ENCODE measurements at places on chromosomes 5 and 9.

DNA sequence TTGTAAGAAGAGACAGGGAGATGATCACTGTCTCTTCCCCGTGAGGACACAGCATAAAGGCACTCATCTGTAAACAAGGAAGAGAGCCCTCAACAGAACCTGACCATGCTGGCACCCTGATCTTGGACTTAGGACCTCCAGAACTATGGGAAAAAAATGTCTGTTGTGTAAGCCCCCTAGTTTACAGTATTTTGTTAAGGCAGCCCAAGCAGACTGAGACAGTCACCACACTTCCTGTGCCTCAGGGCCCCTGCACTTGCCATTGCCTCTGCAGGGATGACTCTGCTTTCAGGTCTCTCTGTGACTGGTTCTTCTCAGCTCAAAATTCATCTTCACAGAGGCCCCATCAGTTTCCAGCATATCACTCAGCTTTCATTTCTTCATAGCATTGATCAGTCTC, 372.1 kb downstream of the TLE1 start:
- H3K27ac ChIP-seq, result no peak overlapping the region
- no peak overlapping the region for H3K4me3 ChIP-seq

- H3K36me3 ChIP-seq, result peaks cover 3% of the 10 kb centered on the region
- no peak overlapping the region for H3K27ac ChIP-seq
- H3K4me3 ChIP-seq, result no peak overlapping the region
- peaks cover 22% of the 10 kb centered on the region for H3K4me1 ChIP-seq
- H3K27me3 ChIP-seq, result no peaks in the 10 kb centered on the region
- no peak for DNase-seq
These were observed 345.1 kb downstream of the SPATA31D1 start for GRCh38 chr9:82333671-82334070.

DNA sequence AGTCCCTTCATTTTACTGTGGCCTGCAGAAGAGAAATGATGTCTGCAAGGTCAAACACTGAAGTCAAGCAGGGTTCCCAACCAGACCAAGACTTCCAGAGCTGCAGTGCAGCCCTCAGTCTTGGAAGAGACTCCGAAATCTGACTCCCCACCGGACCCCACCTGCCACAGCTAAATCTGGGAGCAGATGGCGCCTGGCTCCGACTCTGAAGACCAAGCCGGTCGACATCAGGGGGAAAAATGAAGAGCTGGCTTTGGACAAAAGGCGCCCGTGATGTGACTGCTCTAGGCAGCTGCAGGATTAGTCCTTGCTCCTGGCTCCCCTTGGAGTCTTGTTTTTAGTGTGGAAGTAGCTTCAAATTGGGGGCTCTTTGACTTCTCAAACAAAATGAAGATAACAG, 72.4 kb upstream of the ZNF622 start:
- H3K4me1 ChIP-seq, result no peaks in the 10 kb centered on the region
- H3K27ac ChIP-seq, result no peak overlapping the region
- no peak overlapping the region for H3K4me3 ChIP-seq
- no peaks in the 10 kb centered on the region for H3K36me3 ChIP-seq

- H3K4me1 ChIP-seq, result peaks cover 18% of the 10 kb centered on the region
- H3K27me3 ChIP-seq, result peaks cover 91% of the 10 kb centered on the region
- H3K4me3 ChIP-seq, result peak overlapping the region; percentile 67
- H3K36me3 ChIP-seq, result no peaks in the 10 kb centered on the region
These were observed 4.8 kb upstream of the PITX1 start for GRCh38 chr5:135038813-135039270.

- DNase-seq, result no peak
- no peaks in the 10 kb centered on the region for H3K4me1 ChIP-seq
- no peak overlapping the region for H3K27ac ChIP-seq
- H3K27me3 ChIP-seq, result peaks cover 33% of the 10 kb centered on the region
- H3K4me3 ChIP-seq, result no peak overlapping the region
These were observed 465.5 kb downstream of the DNAH5 start for GRCh38 chr5:13478831-13479465.

GRCh38 chr5:64497386-64497785, 8.4 kb upstream of the RGS7BP start:
- H3K4me3 ChIP-seq, result no peak overlapping the region
- H3K27ac ChIP-seq, result no peak overlapping the region
- no peaks in the 10 kb centered on the region for H3K36me3 ChIP-seq
- DNase-seq, result no peak

GRCh38 chr9:14868772-14869583, 41.2 kb downstream of the FREM1 start:
- peak overlapping the region; percentile 15 for H3K4me3 ChIP-seq
- H3K27me3 ChIP-seq, result no peaks in the 10 kb centered on the region
- peaks cover 33% of the 10 kb centered on the region for H3K4me1 ChIP-seq
- no peak overlapping the region for H3K27ac ChIP-seq
- H3K36me3 ChIP-seq, result peaks cover 9% of the 10 kb centered on the region

GRCh38 chr5:43400082-43400481, 12.1 kb downstream of the CCL28 start:
- no peak for DNase-seq
- H3K4me1 ChIP-seq, result no peaks in the 10 kb centered on the region
- H3K36me3 ChIP-seq, result no peaks in the 10 kb centered on the region
- H3K27ac ChIP-seq, result no peak overlapping the region
- peaks cover 22% of the 10 kb centered on the region for H3K27me3 ChIP-seq

DNA sequence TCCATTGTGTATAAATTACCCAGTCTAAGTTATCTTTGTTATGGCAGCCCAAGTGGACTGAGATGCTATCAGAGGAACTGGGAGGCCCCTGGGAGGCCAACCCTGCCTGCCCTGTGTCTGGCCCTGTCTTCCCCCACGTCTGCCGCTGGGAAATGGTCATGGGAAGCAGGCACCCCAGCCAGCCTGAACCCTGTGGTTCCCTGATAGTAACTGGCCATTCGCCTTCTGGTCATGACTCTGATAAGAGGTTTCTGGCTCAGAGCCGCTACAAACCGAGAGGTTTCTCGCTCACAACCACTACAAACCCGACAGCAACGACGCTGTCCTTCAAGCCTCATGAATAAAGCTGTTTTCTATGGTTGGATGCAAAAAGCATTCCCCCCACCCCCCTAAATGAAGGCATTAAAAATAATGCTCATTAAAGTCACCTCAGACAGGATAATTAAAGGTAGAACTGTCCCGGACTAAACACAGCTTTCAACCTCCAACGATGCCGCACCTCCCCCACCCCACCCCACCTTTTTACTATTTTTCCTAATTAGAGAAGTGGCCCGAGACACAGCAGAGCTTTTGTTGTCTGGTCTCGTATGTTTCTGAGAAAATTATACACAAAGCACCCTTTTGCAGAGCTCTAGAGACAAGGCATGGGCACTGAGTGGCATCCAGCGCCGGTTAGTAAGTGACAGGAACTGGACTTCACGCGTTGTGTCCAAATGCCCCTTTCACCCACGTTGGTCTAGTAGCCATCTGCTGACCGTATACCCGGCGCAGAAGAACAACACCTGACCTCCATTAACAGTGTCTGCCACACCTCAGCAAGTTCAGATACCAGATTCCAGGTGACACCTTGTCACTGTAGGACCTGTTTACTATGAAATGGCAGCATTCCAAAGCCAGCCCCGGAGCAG, 140.8 kb downstream of the COL23A1 start:
- no peaks in the 10 kb centered on the region for H3K27me3 ChIP-seq
- H3K27ac ChIP-seq, result peak overlapping the region; percentile 47
- H3K4me3 ChIP-seq, result no peak overlapping the region
- DNase-seq, result no peak

GRCh38 chr5:55172051-55172899, 702 bp downstream of the CDC20B start:
- H3K4me3 ChIP-seq, result peak overlapping the region; percentile 74
- peaks cover 60% of the 10 kb centered on the region for H3K27me3 ChIP-seq
- peaks cover 24% of the 10 kb centered on the region for H3K4me1 ChIP-seq

GRCh38 chr9:95129476-95130291, 187.8 kb downstream of the FANCC start:
- DNase-seq, result no peak
- no peaks in the 10 kb centered on the region for H3K36me3 ChIP-seq
- H3K4me3 ChIP-seq, result no peak overlapping the region
- no peak overlapping the region for H3K27ac ChIP-seq
- no peaks in the 10 kb centered on the region for H3K27me3 ChIP-seq

- peak overlapping the region; percentile 92 for H3K27ac ChIP-seq
- no peak overlapping the region for H3K4me3 ChIP-seq
- peaks cover 72% of the 10 kb centered on the region for H3K4me1 ChIP-seq
- DNase-seq, result no peak
These were observed 29.5 kb downstream of the RAI14 start for GRCh38 chr5:34685485-34686165.

Measured in mesothelial cell of epicardium (in vitro differentiated cells).